Esophagus squamous epithelium (tissue), 5 donors: ENCODE measurements at places on chromosomes 5 and 9. TPM values are rescaled to one million over a fixed set of nuclear protein-coding genes. Genes with fewer than 3 reads are reported as not detected.

The EIF4E1B gene
- total RNA-seq: not detected

The NR6A1 gene
- total RNA-seq: 4.0 TPM

The GDNF gene
- total RNA-seq: 0.95 TPM

The BARX1 gene
- not detected for total RNA-seq

The MUSK gene
- total RNA-seq: 10.1 TPM

The ATP10B gene
- 26.6 TPM for total RNA-seq

The SLC6A3 gene
- not detected for total RNA-seq

The TAF11L14 gene
- total RNA-seq: not detected

The PHF24 gene
- total RNA-seq: 0.57 TPM

The TXNDC8 gene
- not detected for total RNA-seq

- H3K27ac ChIP-seq: no peak overlapping the region
- H3K27me3 ChIP-seq: no peaks in the 10 kb centered on the region
- no peaks in the 10 kb centered on the region for H3K36me3 ChIP-seq
- no peaks in the 10 kb centered on the region for H3K4me1 ChIP-seq
- no peak overlapping the region for H3K4me3 ChIP-seq
Observed at GRCh38 chr5:34047143-34047542, 4.1 kb upstream of the C1QTNF3 start.

DNA sequence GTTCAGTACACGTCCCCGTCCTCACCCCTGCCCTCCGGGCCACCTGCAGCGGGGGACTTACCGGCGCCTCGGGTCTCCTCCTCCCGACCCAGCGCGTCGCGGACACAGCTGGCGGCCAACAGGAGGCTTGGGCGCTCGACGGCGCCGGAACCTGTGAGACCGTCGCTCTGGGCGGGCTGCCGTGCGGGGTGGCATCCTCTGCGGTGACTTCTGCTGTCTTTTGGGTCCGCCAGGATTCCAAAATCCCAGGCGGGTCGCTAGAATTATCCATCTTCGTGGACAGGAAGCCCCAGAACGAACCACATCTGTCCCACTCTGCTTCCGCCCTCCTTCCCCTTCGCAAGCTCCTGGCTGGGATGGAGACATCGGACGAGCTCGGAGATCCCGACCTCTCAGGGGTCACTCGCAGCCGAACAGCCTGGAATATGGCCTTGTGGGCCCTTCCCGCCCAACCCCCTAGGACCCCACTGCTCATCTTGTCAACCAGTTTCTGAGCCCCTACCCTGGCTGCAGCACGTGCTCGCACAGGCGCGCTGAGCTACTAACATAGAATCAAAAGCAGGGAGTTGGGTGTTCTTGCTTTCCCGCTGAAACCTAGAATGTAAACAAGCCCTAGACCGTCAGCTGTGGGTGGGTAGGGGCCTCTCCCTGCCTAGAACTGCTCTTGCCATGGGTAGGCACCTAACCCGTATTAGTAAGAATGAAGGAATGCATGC lies 947 bp upstream of the MARCHF3 start:
- no peak for DNase-seq
- peak overlapping the region; percentile 92 for H3K27ac ChIP-seq
- H3K4me3 ChIP-seq: peak overlapping the region; percentile 78
- no peaks in the 10 kb centered on the region for H3K36me3 ChIP-seq
- peaks cover 3% of the 10 kb centered on the region for H3K4me1 ChIP-seq

DNA sequence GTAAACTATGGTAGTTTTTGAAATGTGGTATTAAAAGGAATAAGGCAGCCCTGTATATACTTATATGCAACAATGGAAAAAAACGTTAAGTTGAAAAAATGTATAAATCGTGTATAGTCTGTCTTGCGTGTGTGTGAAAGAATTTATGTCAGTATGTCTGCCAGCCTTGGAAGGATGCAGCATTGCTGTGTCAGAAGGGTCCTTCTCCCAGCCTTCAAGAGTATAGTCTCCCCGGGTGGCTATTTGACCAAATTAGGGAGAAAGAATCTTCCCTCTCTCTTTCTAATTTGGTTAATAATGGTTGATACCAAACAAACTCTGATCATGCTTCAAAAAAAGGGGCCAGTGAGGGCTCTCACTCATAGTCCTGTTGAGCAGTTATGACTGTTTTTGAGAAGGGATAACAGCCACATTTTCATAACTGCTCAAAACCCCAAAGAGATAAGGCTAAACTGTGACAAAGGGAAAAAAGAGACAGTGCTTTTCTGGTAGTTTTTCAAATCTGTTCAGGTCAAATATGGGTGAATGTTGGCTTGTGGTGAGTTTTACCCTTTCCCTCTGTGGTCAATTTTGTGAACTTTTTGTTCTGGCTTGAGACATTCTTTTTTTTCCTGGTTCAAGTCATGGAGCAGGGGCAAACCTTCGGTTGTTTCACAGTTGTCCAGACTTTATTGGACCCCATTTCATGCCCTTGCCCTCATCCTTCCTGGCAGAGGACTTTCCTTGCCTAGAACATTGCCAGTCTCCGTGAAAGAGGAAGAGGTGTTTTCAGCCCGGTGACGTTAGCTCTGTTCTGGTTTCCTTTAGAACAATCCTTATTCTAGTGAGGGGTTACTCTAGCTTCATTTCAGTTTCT lies 21.0 kb downstream of the SNX30 start:
- H3K27ac ChIP-seq: no peak overlapping the region
- peaks cover 3% of the 10 kb centered on the region for H3K4me1 ChIP-seq
- H3K36me3 ChIP-seq: peaks cover 3% of the 10 kb centered on the region

GRCh38 chr5:91315701-91316100 lies 67.4 kb downstream of the ARRDC3 start:
- no peak for DNase-seq
- H3K4me3 ChIP-seq: no peak overlapping the region
- no peak overlapping the region for H3K27ac ChIP-seq
- no peaks in the 10 kb centered on the region for H3K36me3 ChIP-seq
- H3K27me3 ChIP-seq: no peaks in the 10 kb centered on the region

- no peak for DNase-seq
- H3K27me3 ChIP-seq: no peaks in the 10 kb centered on the region
- no peaks in the 10 kb centered on the region for H3K36me3 ChIP-seq
- no peaks in the 10 kb centered on the region for H3K4me1 ChIP-seq
- no peak overlapping the region for H3K27ac ChIP-seq
- no peak overlapping the region for H3K4me3 ChIP-seq
Observed at GRCh38 chr5:39691993-39692392, 267.2 kb upstream of the DAB2 start.

- H3K4me3 ChIP-seq: no peak overlapping the region
- no peaks in the 10 kb centered on the region for H3K4me1 ChIP-seq
- H3K27ac ChIP-seq: no peak overlapping the region
- H3K27me3 ChIP-seq: no peaks in the 10 kb centered on the region
Observed at GRCh38 chr9:131578021-131578420, 32.7 kb downstream of the PRRT1B start.

DNA sequence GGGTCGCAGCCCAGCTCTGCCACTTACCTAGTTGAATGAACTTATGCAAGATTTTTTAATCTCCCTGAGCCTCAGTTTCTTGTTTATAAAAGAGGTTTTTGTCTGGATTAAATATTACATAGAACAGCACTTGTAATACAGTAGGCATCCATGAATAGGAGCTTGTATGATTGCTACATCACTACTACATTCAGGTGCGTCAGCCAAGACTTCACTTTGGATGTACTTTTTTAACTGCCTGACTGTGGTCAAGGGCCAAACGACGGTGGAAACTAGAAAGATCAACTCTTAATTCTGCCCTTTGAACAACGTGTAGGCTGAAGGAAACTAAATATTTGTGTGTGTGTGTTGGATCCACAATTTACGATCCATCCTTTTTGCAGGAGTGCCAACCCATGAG lies 172.8 kb downstream of the RFK start:
- no peaks in the 10 kb centered on the region for H3K27me3 ChIP-seq
- no peak overlapping the region for H3K27ac ChIP-seq

GRCh38 chr5:2522372-2522771 lies 229.1 kb downstream of the IRX2 start:
- no peaks in the 10 kb centered on the region for H3K36me3 ChIP-seq
- H3K27ac ChIP-seq: no peak overlapping the region
- no peaks in the 10 kb centered on the region for H3K4me1 ChIP-seq
- H3K27me3 ChIP-seq: no peaks in the 10 kb centered on the region
- H3K4me3 ChIP-seq: no peak overlapping the region

- H3K36me3 ChIP-seq: no peaks in the 10 kb centered on the region
- no peak overlapping the region for H3K27ac ChIP-seq
- H3K27me3 ChIP-seq: no peaks in the 10 kb centered on the region
- DNase-seq: no peak
- no peaks in the 10 kb centered on the region for H3K4me1 ChIP-seq
Observed at GRCh38 chr5:39518516-39518915, 93.7 kb upstream of the DAB2 start.

GRCh38 chr9:126611592-126612325 lies 2.0 kb upstream of the LMX1B start:
- DNase-seq: no peak
- H3K36me3 ChIP-seq: no peaks in the 10 kb centered on the region
- peak overlapping the region; percentile 61 for H3K4me3 ChIP-seq
- peaks cover 32% of the 10 kb centered on the region for H3K27me3 ChIP-seq
- H3K4me1 ChIP-seq: peaks cover 53% of the 10 kb centered on the region

DNA sequence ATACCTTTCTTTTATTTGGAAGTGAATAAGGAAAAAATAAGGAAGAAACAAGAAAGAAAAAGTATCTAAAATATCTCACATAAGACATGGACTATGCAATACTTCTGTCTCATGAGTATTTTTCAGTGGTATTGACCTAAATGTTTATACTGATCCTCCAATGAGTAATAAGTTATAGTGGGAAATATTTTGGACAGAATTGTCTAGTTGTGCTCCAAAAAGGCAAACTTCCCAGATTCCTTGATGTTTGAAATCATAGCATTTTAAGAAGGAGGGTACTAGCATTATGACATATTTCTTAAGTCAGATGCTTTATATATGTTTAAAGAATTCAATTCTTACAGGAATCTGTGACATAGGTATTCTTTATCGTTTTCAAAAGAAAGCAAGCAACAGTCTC lies 34.5 kb upstream of the BASP1 start:
- DNase-seq: no peak
- no peak overlapping the region for H3K27ac ChIP-seq
- H3K4me1 ChIP-seq: peaks cover 22% of the 10 kb centered on the region

DNA sequence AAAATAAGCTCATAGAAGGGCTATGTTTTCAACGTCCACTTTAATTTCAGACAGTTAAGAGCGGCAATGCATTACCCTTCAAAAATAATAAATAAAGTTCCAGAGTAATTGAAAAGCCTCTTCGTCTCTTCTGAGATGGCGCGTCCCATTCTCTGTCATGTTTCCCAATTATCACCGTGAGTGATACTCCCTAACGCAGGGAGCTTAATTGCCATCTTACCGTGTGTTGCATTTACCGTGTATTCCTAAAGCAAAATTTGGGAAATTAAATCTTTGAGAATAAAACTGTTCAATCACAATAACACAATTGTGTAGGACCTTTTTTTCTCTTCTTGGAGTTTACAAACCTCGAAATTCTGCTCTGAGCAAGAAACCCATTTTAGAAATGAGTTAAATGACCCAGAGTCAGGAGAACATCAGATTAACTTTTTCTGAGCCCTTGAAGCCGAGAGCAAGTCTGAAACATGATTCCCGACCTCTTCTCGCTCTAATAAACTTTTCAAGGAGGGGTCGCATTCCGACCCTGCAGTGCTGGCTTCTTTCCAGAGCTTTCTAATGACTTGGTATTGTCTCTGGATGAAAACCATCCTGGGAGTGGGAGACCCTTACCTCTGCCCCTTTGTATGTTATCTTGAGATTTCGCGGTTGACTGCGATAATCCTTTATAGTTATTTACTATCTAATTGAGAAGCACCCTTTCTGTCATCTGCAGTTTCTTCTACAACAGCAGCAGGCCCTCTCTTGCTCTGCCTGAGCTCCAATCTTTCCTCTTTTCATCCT lies 251.5 kb downstream of the FSTL4 start:
- H3K27ac ChIP-seq: no peak overlapping the region
- peaks cover 3% of the 10 kb centered on the region for H3K27me3 ChIP-seq
- H3K4me3 ChIP-seq: no peak overlapping the region
- no peak for DNase-seq
- no peaks in the 10 kb centered on the region for H3K4me1 ChIP-seq

GRCh38 chr5:76269932-76270610 lies 133.0 kb upstream of the IQGAP2 start:
- no peaks in the 10 kb centered on the region for H3K27me3 ChIP-seq
- no peak for DNase-seq
- H3K4me1 ChIP-seq: no peaks in the 10 kb centered on the region

- no peak overlapping the region for H3K4me3 ChIP-seq
- H3K36me3 ChIP-seq: no peaks in the 10 kb centered on the region
- DNase-seq: no peak
- no peak overlapping the region for H3K27ac ChIP-seq
- no peaks in the 10 kb centered on the region for H3K27me3 ChIP-seq
Observed at GRCh38 chr5:148816782-148817181, 9.6 kb upstream of the ADRB2 start.

DNA sequence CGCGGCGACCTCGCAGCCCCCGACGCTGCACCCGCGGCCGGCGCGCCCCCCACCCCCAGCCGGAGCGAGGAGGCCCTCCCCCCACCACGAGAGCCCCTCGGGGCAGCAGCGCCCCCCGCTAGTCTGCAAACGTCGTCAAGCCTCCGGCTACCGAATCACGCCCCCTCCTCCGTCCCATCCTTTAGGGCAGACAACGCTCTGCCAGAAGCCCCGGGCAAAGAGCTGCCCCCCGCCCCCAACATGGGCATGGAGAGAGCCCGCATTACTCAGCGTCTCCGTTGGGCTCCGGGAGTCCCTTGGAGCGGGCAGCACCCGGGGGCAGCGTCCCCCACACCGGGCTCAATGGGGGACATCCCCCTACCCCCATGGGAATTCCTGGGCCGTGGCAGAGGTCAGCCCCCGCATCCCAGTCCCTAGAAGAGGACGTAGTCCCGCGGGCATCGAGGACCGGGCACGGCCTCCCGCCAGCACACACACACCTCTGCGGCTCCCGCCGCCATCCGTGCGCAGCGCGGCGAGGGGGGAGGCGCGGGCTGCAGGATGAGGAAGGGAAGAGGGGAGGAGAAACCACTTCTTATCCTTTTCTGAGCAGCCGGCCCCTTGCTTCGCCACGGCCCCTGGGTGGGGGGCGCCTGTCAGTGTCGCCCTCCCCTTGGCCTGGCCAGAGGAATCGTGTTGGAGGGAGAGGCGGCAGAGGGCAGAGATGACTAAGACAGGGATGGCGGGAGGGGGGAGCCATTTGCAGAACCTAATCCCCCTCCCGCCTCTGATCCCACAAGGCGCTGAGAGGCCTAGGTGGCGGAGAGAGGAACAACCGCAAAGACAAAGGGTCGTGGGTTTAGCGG lies 750 bp downstream of the DNM1 start:
- H3K27ac ChIP-seq: peak overlapping the region; percentile 1
- peaks cover 15% of the 10 kb centered on the region for H3K4me1 ChIP-seq
- H3K36me3 ChIP-seq: no peaks in the 10 kb centered on the region
- peaks cover 29% of the 10 kb centered on the region for H3K27me3 ChIP-seq
- DNase-seq: no peak
